ENCODE measurements at places on chromosomes 13 and 19.

DNA sequence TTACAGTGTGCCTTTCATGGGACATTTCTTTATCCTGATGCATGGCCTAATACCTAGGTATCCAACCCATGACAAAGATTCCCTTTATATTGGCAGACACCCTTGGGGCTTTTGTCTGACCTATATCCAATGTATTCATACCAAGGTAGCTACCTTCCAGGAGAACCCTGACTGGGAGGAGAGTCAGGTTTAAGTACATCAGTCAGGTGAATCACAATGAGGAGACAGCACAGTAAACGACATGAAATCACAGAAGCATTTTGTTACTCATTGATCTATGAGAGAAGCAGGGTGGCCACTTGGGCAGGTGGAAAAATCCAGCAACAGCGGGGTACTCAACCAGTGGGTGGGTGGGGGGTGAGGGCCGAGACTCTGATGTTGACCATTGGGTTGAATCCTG lies 527.4 kb upstream of the ATXN8OS start:
- DNase-seq = no peak

DNA sequence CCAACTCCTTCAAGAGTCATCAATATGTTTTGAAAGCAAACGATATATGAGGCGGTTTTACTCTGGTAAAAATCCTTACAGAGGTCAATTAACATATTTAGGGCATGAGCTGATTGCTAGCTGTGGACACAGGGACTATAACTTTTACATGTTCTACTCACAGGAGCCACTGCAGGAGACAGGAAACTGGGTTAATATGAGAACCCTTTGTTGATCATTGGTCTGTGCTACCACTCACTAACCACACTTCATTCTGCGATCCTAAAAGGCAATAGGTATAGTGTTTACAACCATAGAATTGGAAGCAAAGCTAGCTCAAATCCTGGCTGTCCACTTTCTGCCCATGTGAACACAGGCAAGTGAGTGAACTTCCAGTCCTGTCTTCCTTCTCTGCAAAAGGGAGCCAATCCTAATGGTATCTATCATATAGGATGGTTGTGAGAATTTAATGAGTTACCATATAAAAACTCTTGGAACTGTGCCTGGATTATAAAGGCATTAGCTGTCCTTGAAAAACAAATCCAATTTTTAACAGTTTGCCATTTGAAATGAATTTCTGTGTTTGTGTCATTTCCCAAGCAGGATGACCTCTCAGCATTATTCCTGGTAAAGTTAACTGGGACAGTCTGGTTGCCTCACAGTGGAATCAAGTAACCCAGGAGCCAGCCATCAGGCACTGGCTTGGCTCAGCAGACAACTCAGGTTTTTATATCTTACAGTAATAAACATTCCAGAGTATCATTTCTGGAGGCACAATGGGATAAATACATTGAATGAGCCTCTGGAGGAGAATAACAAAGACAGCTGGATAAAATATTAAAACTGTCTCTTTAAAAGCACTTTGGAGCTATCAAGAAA lies 29.8 kb upstream of the RAP2A start:
- DNase-seq = no peak

DNA sequence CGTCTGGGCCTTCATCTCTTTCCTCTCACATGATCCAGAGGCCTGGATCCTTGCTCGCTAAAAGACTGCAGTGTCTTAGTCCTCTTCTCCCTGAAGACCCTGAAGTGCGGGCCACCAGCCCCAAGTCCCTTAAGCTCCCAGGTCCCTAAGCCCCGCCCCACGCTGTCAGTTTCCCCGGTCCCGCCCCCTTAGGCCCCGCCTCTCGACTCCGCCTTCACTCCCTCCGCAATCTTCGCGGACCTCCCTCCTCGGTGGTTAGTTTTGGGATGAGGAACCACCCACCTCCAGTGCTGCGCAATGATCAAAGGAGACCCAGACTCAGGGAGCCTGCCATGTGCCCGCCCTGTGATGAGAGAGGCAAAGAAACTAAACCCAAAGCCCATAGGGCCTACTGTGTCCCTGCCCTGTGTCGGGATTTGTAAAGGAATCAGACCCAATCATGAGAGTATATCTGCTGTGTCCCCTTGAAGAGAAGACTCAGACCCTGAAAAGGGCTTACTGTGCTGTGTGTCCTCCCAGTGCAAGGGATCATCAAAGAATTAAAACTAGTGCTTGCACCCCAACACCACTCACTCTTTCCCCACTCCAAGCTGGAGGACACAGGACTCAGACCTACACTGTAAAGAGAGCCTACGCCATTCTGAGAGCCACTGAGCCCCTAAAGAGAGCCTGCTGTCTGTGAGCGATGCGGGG lies 3.0 kb upstream of the COX6B1 start:
- peak; percentile 83 for DNase-seq

GRCh38 chr19:15320116-15320515 lies 12.2 kb downstream of the BRD4 start:
- DNase-seq = no peak

- DNase-seq = no peak
These were observed 168.9 kb downstream of the PTPRS start for GRCh38 chr19:5171711-5172110.

DNA sequence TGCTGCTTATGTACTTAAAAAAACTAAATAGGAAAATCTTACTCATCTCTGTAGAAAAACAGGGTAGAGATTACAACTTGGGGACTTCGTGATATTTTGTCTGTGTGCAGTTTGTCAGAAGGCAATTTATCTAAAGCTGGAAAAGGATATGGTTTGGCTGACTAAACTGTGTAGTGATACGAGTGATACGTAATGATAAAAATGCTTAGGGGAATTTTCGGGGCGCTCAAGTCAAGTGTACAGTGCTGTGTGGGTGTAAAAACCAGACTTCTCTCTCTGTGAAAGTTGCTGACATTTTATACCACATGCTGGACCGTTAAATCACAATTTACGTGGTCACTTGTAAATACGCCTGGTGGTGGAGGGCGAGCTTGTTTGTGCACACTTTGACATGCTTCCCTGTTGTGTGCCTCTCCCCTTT lies 221.7 kb downstream of the KCNRG start:
- peak; percentile 91 for DNase-seq

GRCh38 chr13:113656003-113656588 lies 1.9 kb downstream of the ATP4B start:
- DNase-seq = no peak

- DNase-seq = peak; percentile 34
These were observed 583 bp upstream of the LDLR start for GRCh38 chr19:11088506-11089253.

DNA sequence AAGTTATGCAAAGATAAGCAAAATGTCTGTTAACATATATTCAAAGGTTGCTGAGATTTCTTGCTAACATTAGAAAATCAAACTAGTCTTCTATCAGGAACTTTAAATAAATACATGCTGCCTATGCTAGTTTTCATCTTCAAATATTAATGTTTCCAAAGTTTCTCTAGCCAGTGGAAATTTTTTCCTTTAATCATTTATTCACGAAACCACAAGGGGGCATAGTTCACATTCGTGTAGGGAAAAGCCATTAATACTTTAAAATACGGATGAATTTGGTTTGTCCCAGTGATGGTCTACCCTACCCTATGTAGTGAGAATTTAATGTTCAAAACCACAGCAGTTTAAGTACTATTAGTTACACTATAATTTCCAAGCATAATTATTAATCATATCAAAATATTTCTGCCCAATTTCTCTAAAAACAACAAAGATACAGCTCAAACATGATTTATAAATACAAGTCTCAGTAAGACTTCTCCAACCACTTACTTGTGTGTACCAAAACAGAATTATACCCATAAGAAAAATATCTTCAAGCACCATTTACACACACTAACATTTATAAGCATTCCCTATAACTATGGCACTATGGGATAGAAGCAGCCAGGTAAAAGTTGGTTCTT lies 16.2 kb downstream of the NUFIP1 start:
- no peak for DNase-seq

DNA sequence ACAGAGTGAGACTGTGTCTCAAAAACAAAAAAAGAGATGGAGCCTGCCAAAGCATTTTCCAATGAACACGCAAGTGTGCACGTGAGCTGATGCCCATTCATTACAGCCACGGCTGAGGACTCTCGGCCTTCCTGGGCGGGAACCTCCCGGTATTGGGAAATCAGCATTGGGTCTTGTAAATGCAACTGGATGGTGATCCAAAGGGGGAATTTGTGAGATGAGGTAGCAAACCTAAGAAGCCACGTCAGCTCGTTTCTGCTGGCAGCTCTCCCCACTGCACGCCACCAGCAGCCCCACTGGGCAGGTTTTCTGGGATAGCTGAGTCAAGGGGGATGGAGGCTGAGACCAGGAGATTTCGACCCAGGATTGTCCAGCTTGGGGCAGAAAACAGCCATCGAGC lies 11.5 kb downstream of the C13orf46 start:
- no peak for DNase-seq

DNA sequence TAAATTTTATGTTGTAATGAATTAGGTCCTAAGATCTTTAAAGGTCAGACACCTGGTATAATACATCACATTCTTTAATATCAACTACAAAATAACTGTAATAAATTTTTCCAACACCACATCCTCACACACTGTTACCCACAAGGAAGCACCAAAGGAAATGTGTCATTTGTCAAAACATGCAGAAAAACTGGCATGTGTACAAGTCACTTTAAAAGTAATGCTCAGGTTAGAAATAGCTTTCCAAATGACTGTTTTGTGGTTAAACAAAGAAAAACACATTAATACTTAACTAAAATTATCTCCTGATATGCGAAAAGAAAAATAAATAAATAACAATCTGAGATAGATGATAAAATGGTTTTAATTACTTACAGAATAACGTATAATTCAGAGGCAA lies 74.7 kb downstream of the MZT1 start:
- no peak for DNase-seq

- DNase-seq = peak; percentile 37
These were observed 38.6 kb downstream of the LIG4 start for GRCh38 chr13:108176685-108177274.

DNA sequence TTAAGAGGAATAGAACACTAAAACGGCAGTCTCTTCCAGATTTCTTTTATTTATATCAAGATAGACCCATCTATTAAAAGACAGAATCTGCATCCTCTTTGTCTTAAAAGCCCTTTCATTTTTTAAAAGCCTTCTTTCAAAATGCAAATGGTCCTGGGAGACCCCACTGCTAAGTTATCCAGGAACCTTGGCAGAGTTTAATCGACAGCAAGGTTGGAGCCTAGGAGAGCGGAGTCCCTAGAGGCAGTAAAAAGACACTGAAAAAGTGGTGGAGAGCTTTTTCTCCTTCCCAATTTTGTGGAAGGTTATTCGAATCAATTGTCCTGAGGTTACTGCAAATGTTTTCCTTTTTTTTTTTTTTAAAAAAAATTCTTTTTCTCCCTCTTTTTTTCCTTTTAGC lies 294.7 kb downstream of the NALCN start:
- no peak for DNase-seq

DNA sequence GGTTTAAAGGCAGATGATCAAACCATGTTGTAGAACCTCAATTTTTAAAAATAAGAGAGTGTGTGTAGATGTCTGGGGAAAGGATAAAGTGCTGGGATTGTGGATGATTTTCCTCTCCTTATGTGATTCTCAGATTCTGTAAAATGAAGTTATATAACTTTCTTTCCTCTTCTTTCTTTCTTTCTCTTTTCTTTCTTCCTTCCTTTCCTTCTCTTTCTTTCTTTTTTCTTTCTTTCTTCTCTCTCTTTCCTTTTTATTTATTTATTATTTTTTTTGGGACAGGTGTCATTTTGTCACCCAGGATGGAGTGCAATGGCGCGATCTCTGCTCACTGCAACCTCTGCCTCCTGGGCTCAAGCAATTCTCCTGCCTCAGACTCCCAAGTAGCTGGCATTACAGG lies 82.6 kb downstream of the GADD45B start:
- DNase-seq = no peak

GRCh38 chr13:75789451-75790197 lies 153.5 kb downstream of the LMO7 start:
- DNase-seq = no peak

DNA sequence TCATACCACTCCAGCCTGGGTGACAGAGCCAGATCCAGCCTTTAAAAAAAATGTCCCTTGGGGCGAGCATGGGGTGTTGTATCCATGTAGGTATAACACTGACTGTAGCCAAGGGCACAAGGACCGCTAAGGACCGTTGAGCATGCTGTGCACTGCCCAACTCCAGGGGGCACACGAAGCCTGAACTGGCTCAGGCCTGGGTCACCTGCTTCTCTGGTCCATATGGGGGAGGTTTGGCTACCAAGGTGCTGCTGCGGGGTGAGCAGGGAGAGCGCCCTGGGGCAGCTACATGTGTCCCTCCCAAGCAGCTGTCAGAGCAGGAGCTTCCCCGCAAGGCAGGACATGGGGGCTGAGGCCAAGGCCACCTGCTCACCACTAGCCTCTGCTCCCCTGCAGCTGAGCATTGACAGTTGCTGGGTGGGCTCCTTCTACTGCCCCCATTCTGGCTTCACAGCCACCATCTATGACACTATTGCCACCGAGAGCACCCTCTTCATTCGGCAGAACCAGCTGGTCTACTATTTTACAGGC lies 16.3 kb downstream of the CATSPERG start:
- DNase-seq = no peak

- no peak for DNase-seq
These were observed 801.1 kb downstream of the SLITRK5 start for GRCh38 chr13:88472316-88472715.

DNA sequence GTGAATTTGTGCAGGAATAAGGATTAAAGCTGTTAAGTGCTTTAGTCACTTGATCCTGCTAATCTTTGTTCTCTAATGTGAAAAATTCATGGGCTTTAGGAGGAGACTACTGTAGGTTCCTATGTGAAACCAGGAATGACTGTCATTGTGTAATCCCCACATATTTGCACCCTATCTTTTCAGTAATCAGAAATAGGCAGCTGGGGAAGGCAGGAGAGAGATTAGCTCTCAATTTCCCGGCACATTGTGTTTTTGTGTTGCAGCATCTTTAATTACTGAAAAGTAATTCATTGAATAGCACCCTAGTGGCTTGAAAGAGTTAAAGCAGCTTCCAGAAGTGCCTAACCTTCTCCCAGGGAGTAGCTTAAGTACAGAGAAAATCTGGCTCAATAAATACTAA lies 282.9 kb downstream of the OLFM4 start:
- no peak for DNase-seq

- peak; percentile 34 for DNase-seq
These were observed at the start of gene ZBTB32 for GRCh38 chr19:35704218-35704617. Gene ZBTB32, plus strand, starts transcription at chr19:35704558. Its CDS starts 10,069 bp downstream, at chr19:35714627.

DNA sequence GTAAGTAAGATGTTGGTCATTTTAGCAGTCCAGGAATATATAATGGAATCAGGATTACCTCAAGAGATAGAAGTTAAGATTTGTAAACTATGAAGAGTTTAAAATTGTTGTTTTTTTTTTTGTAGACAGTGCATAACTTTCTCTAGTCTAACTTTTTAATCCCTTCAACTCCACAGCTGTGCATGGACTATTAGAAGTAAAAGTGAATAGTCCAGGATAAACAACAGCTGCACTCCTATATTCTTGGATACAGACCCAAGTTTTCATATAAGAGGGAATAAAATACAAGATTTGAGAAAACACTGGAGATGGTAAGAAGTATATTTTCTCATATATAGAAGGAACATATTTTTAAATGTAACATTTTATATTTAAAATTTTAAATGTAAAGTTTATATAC lies 1509.9 kb downstream of the SLITRK5 start:
- no peak for DNase-seq

All from activated CD4-positive, alpha-beta T cell treated with anti-CD3 and anti-CD28 coated beads, Interleukin-10, Interleukin-2, amounts not matched to agents 100 ng/mL and 50 ng/mL, durations not matched to agents 16 hours and 8 hours (primary cell).